AG08396 (cell line): ENCODE measurements at places on chromosomes 1 and 21.

DNA sequence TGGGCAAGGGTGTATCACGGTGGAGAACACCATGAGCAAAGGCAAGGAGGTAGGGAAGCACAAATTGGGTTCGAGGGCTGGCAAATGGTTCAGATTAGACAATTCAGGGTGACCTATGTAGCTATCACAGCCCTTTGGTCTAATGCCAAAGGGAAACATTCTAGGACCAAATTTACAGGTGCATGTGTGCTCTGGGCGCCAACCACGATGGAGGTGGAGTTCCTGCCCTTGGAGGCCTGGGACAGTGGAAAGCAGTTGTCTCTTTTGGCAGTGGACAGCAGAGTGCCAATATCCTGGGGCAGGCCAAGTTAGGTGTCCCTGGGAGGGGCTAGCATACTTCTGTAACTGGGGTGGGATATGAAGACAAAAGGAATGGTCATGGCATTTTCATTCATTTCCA, 40.1 kb downstream of the IGFN1 start:
- DNase-seq = no peak

DNA sequence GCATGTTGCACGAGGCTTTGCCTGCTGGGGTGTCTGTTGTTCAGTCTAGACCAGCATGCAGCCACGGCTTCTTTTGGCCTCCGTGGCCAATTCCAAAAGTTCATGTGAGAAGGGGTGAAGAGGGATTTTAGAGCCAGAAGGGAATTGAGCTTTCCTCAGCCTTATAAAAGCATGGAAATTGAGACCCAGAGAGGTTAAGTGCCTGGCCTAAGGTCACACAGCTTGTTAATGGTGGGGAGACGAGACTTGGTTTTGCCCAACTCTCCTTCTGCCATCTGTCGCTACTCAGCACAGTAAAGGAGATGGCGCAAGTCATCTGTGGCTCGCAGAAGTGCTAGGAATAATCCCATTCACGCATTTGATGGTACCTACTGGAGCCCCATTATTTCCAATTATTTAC, 25.7 kb downstream of the ZBTB18 start:
- DNase-seq = no peak

DNA sequence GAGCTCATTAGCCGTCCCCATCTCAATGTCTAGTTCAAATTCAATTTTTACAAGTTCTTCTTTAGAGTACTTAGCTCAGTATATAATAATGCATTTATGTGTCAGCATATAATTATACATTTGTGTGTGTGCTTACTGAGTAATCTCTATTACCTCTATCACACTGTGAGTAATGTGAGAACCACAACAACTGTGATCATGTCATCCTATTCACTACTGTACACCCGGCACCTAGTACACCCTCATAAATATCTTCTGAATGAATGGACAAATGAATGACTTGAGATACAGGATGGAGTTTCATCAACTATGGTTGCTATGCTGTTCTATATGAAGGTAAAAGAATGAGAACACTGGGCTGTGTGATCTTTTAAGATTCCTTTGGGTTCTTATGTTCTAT, 124.0 kb downstream of the GPATCH2 start:
- DNase-seq = no peak

DNA sequence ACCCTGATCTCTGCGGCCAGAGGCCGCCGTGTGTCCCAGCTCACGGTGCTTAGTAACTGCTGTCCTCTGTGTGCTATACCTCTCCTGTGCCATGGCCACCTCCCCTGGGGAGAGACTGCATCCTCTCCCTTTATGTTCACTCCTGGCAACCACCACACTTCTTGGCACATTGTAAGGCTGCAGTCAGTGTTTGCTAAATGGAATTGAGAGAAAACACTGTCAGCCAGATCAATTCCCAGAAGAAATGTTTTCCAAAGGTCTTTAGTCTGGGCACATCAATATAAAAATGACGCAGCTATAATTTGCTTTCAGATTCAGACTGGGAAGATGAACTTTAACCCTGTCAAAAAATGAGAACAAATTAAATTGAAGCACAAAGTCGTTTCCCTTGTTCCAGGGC, 96.8 kb downstream of the BEND5 start:
- no peak for DNase-seq

GRCh38 chr1:25106976-25107642, 125.2 kb downstream of the SYF2 start:
- no peak for DNase-seq

GRCh38 chr1:28796352-28797211, 15.4 kb upstream of the OPRD1 start:
- no peak for DNase-seq

GRCh38 chr1:18635891-18636595, 5.4 kb downstream of the PAX7 start:
- DNase-seq = no peak

DNA sequence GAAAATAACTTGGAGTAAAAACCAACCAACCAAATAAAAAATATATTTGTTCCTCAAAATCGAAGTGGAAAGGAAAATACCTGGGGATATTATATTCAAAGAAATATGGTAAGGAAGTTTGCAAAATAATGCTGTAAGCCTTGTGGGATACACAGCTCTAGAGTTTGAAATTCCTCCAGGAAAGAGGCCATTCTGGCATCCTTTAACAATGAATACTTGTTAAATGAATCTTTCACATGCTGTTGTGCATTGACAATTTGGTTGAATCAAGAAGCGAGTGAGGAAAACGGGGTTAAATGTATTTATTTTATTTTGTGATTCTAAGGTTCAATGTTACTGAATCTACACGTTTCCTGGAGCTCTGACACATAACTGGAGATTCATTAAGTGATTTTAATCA, 30.5 kb upstream of the NTNG1 start:
- no peak for DNase-seq

DNA sequence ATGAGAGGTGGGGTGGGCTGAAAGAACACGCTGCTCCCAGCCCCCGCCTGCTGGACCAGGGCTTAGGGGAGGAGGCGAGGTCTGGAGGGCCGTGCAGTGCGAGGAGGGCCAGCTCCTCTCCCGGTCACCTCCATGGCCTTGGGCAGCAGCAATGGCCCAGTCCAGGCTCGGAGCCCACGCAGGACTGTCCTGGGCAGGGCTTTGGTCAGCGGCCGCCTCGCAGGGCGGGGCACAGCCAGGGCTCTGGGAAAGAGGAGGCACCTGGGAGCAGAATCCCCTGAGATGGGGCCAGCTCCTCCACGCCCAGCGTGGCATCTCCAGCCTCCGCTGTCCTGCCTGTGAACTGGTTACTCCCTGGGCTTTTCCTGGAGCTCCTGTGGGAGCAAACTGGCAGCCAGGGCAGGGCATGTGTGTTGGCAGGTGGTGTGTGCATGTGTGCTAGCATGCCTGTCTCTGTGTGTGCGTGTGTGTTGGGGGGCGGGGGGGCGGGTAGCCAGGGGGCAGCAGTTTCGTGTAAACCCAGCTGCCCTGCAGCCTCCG, 27.4 kb downstream of the ARHGEF16 start:
- DNase-seq = no peak

GRCh38 chr1:240824238-240824637, 212.3 kb upstream of the GREM2 start:
- no peak for DNase-seq

DNA sequence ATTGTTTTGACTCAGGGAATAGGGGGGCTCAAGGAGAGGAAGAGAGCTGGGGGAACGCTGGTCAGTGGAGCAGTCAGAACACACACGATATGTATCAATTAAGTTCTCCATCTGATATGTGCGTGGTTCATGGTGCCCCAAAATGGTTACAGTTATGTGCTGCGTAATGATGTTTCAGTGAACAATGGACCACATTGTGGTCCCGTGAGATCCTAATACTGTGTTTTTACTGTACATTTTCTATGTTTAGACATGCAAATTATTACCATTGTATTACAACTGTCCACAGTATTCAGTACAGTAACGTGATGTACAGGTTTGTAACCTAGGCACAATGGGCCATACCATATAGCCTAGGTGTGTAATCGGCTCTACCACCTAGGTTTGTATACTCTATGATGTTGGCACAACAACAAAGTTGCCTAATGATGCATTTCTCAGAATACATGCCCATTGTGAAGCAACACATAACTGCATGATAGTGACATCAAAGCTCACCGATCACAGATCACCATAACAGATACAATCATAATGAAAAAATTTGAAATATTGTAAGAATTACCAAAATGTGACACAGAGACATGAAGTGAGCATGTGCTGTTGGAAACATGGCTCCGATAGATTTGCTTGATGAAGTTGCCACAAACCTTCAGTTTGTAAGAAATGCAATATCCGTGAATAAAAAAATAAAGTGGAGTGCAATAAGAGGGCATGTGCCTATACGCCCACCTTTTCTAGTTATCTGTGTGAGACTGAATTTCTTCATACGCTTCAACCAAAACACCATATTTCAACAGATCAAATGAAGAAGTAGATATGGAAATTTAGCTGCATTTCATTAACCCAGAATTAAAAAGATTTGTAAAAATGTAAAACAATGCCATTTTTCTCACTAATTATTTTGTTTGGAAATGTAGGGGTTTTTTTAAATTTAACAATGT, 14.8 kb upstream of the TMEM54 start:
- no peak for DNase-seq
